ENCODE measurements at places on chromosomes 6 and 20.

- DNase-seq: no peak
Measured at GRCh38 chr6:168345896-168346754, 26.5 kb upstream of the DACT2 start.

GRCh38 chr20:41094353-41095055 lies 42.8 kb upstream of the PLCG1 start:
- no peak for DNase-seq

DNA sequence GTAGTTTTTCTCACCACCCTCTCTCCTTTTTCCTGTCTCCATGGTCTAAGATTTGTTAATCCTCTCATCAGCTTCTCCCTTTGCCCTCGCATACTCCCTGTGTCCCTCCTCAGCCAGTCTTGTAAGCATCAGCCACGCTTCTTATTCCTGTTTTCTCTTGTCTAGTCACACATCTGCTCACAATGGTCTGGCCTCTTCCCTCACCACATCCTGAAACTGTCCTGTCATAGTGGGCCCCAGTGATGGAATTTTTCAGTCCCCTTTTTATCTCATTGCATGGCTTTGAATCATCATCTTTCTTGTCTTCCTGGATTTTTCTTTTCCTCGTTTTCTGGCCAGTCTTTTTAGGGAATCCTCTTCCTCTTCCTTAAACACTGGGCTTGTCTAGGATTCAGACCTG lies 57.2 kb downstream of the GFRA4 start:
- DNase-seq: no peak

DNA sequence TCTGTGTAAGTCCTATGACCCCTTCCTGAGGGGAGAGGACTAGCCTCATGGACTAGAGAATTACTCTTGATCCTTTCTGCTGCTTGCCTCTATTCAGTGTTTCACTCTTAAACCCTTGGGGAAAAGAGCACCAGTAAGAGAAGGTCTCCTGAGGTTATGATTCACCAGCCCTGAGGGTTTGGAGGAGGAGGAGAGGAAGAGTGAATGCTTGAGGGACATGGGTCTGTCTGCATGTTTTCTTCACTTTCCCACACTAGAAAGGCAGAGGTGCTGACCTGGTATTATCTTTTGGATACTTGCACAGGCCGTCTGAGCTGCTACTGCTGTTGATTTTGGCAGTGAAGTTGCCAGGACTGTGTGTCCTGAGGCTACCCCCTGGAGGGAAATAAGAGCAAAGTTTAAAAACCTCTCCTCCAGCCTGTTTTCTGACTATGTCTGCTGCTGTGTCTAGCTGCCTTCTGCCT lies 78.3 kb downstream of the CD109 start:
- no peak for DNase-seq

DNA sequence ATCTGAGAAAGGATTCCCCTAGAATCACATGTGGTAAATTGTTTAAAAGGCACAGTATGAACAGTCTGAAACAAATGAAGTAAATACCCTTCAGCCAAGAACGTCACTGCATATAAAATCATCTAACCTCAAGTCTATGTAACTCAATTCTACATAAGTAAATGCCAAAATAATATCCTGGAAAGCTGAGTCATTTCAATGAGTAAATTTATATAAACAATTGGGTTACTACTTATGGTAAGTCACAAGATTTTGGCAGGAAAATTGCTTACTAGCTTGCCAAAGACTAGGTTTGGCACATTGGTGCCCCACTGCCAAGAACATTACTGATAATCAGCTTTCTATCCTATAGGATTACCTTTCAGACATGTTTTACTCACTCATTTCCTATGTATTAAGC lies 8.4 kb downstream of the GMDS start:
- no peak for DNase-seq

GRCh38 chr6:17107863-17108262 lies 6.0 kb downstream of the STMND1 start:
- DNase-seq: no peak

Data from effector CD4-positive, alpha-beta T cell (primary cell).